Esophagus mucosa (tissue), 1 donor: ENCODE measurements at places on chromosomes 3 and 15.

DNA sequence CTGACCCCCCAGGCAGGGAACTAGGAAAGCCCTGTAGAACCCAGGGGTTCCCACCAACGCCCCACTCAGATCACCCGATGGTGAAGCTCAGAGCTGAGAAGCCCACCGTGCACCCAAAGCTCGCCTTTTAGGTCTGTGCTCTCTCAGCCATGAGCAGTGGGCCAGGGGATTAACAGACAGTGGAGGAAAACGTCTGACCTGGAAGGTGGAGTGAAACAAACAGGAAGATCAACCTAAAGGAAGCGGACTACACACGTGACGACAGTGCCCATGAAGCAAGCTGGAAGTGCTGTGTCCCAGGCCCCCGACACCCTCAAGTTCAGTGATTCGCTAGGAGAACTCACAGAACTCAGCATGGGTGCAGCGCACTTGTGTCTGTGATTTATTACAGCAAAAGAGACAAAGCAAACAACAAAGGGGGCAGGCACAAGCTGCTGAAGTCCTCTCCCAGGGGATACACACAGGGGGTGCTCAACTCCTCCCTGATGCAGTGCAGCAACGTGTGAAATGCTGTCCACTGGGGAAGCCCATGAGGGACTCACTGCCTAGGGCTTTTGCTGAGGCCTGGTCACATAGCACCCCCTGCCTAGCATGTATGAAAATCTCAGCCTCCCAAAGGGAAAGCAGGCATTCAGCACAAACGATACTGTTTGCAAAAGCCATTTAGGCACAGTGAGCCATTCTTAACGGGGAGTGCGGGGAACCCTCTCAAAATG, 43.5 kb downstream of the CFAP92 start:
- peak; percentile 39 for ATAC-seq

DNA sequence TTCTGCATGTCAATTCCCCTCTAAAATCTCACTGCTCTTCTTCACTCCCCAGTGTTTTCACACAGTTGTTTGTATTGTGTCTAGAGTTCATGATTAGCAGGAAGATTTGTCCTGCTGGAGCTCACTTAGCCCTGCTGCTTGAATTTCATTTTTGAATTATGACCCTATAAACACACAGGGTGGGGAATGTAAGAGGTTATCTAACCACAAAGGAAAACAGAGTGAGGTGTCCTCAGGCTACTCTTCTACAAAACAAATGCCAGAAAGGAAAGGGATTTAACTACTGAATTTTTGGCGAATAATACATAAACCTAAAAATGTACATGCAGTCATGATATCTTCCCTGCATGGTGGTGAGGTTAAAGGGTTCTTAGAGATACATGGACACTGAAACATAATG, 215.1 kb upstream of the CNTN4 start:
- no peak for ATAC-seq

DNA sequence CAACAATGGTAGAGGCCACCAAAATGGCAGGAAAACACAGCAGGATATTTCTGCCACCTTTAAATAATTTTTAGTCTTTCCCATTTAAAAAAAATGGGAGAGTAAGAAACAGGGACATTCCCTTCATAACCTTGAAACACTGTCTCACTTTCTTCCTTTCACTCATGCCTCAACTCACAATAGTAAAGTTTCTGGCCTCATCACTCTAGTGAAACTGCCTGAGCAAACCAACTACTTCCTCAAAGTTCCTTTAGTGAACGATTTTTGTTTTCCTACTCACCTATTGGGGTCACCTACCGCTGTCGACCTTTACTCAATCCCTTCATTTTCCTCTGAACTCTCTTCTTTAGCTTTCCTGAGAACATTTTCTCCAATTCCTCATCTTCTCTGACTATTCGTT, 33.0 kb downstream of the SHC4 start:
- no peak for ATAC-seq

DNA sequence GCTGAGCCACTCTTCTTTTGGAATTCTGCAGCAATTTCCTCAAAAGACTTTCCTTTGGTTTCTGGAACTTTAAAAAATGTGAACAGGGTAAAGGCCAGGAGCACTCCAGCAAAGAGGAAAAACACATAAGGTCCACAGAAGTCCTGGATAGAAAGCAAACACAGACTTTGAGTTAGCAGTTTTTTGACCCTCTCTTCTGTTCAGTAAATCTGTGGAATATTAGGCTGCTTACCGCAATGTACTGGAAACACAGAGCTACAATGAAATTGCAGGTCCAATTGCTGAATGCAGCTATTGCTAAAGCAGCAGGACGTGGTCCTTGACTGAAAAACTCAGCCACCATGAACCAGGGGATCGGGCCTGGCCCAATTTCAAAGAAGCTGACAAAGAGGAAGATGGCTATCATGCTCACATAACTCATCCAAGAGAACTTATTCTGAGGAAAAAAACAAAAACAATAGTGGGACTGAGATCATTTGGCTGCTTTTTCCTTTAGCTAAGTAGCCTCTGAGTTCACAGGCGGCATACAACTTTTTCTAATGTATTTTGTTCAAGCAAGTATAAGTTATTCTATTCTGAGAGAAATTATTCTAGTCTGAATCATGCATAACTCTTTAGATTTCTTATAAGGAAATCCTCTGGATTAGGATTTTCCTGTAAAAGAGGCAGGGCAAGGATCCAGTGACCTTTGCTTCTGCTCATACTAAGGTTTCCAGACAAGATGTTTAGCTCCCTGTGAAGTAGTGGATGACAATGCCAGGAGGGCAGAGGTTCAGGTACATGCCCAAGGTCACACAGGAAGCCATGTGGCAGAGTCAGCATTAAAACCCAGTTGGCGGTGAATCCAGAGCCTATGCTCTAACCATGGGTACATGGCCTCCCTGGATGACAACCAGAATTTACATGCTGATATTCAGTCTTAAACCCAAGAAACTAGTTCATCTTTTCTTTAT, 28.3 kb downstream of the SLC2A2 start:
- ATAC-seq = no peak

DNA sequence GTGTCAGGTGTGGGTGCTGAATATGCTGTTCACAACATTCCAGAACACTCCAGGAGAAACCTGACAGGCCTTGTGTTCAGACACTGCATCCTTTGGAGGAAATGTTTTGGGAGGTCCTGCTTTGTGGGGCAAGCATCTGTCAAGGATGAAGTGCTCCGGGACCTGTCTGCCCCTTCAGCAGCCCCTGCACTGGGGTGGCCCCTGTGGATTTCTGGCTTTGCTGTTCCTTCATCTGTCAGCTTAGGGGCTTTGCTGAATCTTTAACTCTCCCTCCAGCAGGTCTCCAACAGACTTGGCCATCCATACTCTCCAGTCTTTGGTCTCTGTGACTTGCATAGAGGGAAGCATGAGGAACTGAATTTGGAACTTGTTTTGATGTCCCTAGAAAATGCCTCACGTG, 3.1 kb downstream of the PRR23E start:
- ATAC-seq = no peak

- no peak for ATAC-seq
Observed at GRCh38 chr3:177715980-177716379, 518.7 kb upstream of the TBL1XR1 start.

- peak; percentile 21 for ATAC-seq
Observed at GRCh38 chr3:195258449-195259153, 12.4 kb downstream of the XXYLT1 start.

DNA sequence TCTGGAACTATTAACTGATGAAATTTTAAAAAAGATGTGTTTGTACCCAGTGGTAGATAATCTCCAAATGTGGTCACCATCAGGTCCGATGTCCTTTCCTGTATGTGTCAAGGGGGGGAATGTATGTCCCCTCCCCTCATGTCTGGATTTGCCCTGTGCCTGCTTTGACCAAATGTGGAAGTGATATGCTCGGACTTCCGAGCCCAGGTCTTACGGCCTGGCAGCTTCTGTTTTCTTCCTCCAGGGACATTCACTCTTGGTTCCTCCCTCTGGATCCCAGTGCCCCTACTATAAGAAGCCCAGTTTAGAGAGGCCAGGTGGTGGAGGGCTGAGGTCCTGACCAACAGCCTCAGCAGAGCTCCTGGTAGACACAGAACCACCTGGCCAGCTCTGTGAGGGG, 75.5 kb downstream of the CCR1 start:
- ATAC-seq = no peak

- no peak for ATAC-seq
Observed at GRCh38 chr3:53594276-53594675, 99.9 kb downstream of the CACNA1D start.

- ATAC-seq = no peak
Observed at GRCh38 chr3:184719709-184720108, 7.8 kb upstream of the MAGEF1 start.

- no peak for ATAC-seq
Observed at GRCh38 chr3:85864896-85865295, 906.1 kb downstream of the CADM2 start.
